ENCODE measurements at places on chromosomes 12 and 14.

GRCh38 chr14:49494836-49495235 is 91.3 kb downstream of the RPS29 start:
- no peak for DNase-seq

- no peak for DNase-seq
These were observed 126.6 kb upstream of the BCL2L14 start for GRCh38 chr12:11943919-11944700.

- no peak for DNase-seq
These were observed 40.7 kb downstream of the C12orf50 start for GRCh38 chr12:87988534-87988933.

GRCh38 chr12:102955926-102956737 is 1.3 kb upstream of the ASCL1 start:
- DNase-seq, result no peak

DNA sequence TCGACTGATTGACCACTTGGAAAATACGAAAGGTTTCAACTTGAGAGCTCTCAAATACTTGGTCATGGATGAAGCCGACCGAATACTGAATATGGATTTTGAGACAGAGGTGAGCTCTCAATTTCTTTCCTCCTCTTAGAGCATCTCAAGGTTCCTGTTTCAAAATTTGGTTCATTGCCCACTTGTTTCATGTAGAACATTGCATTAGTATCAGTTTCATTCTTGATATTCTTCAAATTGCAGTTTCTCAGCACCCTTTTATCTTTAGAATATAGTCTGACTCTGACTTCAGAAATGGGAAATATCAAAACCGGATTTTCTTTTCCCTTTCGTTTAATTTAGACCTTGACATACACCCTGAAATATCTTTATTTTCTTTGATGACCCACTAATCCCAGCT is 8.8 kb downstream of the DDX47 start:
- no peak for DNase-seq

DNA sequence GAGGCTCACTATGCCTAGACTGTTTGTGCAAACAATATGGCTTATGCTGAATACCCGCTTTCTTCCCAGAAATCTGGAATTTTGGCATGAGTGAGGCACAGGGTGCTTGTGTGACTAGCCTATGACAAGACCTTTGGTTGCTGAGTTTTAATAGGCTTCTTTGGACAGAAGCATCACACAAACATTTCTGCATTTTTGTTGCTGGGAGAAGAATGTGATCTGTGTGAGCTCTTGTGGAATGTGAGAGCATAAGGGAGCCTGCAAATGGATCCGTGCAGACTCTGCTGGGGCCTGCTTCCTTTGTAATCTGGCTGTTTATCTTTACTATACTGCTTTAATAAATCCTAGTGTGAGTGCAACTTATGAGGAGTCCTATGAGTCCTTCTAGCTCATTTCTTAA is 83.0 kb upstream of the ZDHHC17 start:
- no peak for DNase-seq

All from RCC 7860 (cell line).